ENCODE measurements at places on chromosomes 12 and 14.

DNA sequence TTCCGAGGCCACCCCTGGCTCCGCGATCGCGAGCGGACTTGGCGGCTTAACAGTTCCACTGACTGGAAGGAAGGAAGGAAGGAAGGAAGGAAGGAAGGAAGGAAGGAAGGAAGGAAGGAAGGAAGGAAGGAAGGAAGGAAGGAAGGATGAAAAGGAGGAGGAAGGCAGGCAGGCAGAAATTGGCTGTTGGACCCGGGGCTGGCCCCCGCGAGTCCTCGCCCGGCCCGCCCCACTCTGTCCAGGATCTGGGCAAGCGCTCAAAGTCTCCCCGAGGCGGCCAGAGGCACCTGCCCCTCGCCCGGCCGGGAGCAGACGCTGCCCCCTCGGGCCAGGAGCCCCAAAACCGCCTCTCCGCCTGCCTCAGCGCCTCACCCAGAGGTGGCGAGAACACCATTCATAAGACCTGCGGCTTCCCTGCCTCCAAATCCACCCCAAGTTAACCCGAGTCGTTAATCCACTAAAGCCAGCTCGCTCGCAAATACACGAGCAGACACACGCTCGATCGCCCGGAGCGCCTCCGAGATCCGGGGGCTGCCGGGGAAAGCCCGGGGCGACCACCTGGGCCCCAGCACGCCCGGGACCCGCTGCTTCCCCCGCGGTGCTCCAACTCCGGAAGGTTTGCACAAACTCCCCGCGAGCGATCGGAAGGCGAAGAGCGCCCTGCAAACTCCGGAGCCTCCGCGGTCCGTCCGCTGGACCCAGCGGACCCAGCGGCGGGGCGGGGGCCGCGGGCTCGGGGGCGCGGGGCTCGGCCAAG, 844 bp downstream of the DPF3 start:
- DNase-seq: no peak

GRCh38 chr12:113388351-113388750, 15.3 kb downstream of the SDS start:
- no peak for DNase-seq

DNA sequence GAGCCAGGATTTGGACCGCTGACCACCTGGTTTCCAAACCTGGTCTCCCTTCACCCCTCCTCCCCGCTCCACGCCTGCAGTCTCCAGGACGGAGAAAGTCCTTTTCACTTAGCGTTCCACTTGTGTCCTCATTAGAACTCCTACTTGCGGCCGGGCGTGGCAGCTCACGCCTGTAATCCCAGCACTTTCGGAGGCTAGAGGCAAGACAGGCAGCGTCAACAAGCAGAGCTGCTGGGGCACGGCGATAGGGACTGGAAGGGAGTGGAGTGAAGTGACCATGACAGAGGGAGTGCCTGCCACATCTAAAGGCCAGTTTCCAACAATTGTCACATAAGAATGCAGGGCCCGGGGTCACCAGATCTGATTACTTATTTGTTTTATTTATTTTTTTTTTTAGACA, 132.5 kb upstream of the NCOR2 start:
- no peak for DNase-seq

- no peak for DNase-seq
These were observed 216.5 kb upstream of the BTG1 start for GRCh38 chr12:92362126-92362525.

DNA sequence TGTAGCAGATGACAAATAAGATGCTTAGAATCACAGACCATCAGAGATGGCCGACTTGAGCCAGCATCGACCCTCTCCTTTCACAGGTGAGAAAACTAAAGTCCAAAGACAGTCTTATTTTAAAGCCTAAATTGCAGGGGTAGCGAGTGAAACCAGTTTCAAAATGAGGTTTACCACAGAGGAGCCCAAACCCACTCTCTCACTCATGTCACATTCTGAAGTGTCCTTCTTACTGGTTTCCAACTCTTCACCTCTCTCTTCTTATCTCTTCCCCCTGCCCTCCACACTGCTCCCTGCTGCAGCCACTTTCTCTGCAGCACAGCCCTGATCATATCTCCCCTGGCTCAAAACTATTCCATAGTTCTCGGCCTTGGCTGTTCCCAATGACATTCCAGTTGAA, 57.0 kb upstream of the NID2 start:
- no peak for DNase-seq

- DNase-seq: no peak
These were observed 4.4 kb downstream of the ARHGEF25 start for GRCh38 chr12:57615637-57616036.

DNA sequence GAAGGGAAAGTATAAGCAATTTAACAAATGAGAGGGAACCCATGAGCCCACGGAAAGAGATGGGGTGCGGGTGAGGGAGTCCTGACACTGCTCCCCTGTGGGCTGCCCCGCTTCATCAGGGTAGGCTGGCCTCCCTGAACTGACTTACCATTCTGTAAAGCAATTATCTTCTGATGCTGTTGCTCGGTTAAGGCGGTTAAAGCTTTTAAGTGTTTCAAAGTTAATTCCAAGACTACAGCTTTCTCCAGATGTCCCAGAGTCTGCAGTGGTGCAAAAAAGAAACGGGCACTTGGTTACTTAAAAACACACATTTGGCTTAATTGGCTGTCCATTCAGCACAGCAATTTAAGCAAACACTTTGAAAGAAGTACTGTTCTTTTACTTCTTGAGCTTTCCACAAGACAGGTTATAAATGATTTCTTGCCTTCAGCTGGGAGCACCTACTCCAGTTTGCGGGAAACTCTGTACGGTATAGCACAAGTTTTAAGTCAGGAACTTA, 1.3 kb downstream of the BHLHE41 start:
- DNase-seq: no peak

DNA sequence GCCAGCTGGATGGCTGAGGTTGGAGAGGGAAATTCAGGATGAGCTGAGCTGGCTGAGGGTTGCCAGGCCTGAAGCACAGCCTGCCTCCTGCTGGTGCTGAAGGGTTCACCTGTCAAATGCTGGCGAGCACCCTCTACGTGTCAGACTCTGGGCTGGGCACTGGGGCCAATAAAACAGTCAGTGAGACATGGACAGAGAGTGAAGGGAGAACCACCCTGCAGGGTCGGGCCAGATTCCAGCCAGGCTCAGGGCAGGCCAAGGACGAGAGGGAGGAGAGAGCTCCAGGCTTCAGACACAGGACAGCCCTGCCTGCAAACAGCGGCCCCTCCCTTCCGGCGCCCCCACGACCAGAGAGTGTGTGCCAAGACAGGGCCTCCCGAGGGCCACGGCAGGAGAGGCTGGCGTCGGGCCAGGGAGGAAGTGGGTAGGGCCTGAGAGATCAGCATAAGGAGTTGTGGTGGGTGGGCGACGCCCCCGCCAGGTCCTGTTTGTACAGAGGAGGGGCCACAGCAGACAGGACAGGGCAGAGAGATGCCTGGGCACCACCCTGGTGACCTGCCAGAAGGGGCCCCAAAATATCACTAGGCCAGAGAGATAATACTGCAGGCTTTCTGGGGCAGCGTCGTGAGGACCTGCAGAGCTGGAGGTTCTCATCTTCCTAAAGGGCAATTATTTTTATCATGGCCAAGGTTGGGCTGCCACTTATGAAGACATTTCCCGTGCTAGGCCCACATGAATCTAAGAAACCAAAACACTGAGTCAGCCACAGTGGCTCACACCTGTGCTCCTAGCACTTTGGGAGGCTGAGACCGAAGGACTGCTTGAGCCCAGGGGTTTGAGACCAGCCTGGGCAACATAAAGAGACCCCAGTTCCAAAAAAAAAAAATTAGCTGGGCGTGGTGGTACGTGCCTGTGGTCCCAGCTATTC, 73.1 kb upstream of the GPR68 start:
- DNase-seq: no peak
